ENCODE measurements at places on chromosomes 6 and 20. TPM values are rescaled to one million over a fixed set of nuclear protein-coding genes. Genes with fewer than 3 reads are reported as not detected.
A peak's percentile ranks its signal among the peaks of the same experiment; 100 is the strongest.

- DNase-seq, result no peak
Measured at GRCh38 chr20:20888266-20888656, 175.8 kb upstream of the RALGAPA2 start.

DNA sequence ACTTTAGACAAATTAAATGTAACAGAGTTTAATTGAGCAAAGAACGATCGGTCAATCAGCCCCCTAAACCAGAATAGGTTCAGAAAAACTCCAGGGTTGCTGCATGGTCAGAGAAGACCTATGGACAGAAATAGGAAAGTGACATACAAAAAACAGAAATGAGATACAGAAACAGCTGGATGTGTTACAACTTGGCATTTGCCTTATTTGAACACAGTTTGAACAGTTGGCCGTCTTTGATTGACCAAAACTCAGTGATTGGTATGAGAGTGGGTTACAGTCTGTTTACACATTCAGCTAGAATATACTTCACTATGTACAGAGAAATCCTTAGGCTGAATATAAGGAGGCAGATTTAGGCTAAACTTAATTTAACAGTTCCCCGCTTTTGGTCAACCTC lies 19.9 kb downstream of the SRSF6 start:
- DNase-seq, result no peak

DNA sequence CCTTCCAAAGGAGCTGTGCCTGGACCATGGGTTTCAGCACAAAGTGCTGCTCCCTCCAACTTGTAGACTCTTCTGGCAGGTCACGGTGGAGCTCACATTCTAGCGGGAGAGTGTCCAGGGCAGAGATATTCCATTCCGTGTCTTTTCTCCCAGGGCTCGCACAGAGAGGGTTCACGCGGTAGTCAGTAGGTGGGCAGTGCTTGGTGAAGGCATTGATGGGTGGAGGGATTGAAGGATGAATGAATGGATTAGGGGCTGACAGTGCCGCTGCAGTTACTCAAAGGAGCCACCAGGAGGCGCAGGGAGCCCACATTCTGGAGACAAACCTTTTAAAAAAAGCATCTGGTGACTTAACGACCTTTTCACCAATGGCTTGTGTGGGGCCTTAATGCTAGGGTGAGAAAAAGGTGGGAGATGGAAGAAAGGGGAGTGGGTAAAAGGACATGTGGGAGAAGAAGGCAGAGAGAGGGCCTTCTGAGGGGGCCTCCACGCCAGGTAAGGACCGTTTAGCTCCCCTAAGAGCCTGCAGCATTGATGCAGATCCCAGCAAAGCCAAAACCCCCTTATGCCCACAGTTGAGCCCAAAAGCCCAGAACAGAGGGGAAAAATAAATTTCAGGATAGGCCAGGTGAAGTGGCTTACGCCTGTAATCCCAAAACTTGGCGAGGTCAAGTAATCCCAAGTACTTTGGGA lies 17.5 kb upstream of the FAM110A start:
- peak; percentile 74 for DNase-seq

PRPH2 gene
- total RNA-seq, result not detected

ARMC2 gene
- total RNA-seq, result 8.9 TPM

- DNase-seq, result no peak
Measured at GRCh38 chr6:72940265-72940664, 285.0 kb downstream of the KHDC1L start.

DNA sequence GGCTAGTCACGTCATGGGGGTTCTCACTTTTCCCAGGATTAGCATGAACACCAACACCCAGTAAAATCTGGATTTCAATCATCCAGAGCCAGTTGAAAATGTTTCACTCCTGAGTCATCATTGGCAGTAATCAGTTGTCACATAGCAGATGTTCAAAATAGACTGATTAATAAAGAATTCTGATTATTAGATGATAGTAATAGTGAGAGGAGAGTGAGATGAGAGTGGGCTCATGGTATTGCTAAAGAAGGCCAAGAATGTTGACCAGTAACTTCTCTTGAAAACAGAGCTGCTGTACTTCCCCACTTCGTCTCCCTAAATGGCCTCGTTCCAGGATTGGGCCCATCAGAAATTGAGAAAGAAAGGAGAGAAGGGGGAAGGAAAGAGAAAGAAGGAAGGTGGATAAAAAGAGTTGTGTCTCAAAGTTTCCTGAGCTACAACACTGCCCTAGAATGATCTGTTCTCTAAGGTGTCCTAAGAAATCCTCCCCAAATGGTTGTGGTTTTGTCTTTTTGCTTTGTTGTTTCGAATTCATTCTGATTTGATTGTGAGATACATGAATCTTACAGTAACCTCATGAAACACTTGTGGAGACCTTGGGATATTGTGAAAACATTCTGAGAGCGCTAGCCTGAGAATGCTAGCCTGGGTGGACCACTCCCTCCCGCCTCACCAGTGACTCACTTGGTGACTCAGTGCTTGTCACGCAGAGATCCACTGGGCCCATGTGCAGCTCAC lies 502.2 kb upstream of the JARID2 start:
- DNase-seq, result no peak

- DNase-seq, result no peak
Measured at GRCh38 chr20:16904751-16905150, 156.6 kb downstream of the OTOR start.

Data from OCI-LY7 (cell line).